ENCODE measurements at places on chromosomes 3 and 15.

DNA sequence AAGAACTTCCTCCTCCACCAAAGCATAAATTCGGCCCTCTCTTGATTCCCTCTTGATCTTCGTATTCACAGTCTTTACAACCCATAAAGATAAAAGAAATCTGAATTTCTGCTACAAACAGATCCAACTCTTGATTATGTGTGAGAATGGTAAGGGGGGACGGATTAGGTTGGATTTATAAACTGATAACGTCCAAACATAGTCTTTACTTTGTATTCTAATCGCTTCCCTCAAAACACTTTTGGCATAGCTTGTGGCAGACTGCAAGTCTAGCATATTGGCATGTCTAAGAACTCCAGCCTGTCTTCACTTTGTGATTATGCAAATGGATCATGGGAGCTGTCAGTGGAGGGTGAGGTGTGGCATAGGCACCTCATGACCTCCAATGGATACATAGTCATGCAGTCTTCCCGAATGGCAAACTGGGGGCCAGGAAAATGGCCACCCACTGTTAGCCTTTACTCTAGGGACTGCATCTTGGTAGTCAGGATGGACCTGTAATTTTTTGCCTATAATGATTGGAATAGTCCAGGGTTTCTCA, 24.3 kb upstream of the GPR171 start:
- no peak for DNase-seq

- DNase-seq = no peak
Measured at GRCh38 chr15:27885201-27885600, 213.9 kb downstream of the OCA2 start.

DNA sequence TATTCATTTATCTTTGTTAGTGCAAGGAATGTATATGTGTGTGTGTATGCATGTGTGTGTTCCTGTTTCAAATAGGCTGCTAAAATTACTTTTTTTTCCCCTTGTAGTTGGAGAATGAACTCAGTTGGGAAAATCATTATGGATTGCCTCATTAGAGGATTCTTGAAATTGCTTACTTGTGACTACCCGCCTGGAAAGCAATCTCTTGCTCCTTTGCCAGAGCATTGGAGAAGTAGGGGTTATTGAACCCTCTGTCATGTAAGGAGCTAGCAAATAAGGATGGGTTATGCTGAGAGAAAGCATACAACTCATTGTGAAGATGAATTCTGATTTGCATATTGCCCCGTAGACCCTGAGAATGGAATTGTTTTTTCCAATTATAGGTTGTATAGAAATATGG, 474.5 kb downstream of the CADM2 start:
- DNase-seq = no peak

DNA sequence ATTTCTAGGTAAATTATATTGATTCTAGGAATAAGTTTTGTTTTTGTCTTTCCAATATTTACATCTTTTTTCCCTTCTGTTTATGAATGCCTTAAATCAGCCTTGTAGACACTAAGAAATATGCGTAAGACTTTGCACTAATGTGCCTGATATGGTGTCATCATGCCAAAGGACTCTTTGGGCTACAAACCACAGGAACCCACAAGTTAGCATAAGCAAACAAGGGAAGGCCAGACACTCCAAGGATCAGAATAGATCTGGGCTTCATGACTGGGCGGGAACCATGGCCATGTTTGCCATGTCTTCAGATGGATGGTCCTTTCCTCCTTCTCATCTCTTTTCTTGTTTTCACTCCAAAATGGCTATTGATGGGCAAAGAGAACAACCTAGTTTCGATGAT, 242.2 kb upstream of the CHRNA7 start:
- DNase-seq = no peak

GRCh38 chr3:127777921-127778656, 44.2 kb downstream of the MGLL start:
- no peak for DNase-seq

- no peak for DNase-seq
Measured at GRCh38 chr3:58144478-58145325, 66.1 kb downstream of the DNASE1L3 start.

GRCh38 chr3:70999730-71000129, 583.8 kb downstream of the FOXP1 start:
- peak; percentile 15 for DNase-seq

GRCh38 chr3:169327546-169328356, 335.8 kb downstream of the MECOM start:
- DNase-seq = no peak

DNA sequence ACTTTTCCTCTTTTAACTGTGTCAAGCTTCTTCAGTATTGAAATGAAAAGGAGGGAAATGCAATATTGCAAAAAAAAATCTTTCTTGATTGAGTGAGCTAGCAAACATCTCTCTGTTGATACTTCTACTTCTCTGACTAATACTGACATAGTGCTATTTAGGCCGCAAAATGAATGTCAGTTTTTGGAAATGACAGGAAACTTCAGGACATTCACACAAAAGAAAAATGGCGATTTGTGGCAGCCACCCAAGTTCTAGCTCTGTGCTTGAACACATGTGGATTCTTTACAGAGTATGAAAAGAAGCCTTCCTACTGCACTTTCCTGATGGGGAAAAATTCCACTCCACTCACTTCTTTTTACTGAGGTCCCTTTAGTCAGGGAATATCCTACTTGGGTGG, 486.8 kb upstream of the ALCAM start:
- DNase-seq = no peak

DNA sequence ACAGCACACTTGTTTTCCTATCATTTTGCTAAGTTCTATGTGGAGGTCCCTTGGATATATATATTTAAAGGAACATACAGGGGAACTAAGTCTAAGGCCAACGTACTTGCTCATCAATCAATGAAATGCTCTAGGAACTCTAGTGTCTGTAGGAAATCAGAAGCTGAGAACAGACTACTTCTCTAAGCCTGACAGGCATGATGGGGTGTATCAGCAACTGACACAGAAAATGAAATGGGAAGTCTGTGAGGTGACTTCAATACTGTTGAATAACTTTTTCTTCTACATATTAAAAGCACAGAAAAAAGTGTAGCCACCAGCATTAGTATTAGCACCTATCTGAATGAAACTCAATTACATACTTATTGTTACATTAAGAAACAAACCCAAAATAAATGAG, 56.9 kb upstream of the CSPG5 start:
- DNase-seq = no peak

DNA sequence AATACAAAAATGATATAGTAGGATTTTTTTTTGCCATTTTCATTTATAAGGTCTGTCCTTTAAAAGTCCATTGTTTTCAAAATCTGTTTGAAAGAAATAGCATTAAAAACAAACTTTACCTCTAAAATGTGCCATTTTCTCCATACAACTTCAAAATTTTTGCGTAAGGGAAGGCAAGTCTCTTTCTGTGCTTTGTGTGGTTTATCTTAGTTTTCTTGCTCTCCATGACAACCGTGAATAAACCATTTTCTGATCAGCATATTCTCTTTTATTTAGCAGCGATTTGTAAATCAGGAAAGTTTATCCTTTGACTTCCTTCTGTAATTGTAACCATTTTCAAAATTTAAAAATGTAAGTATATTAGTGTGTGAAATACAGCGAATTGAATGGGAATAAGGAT, 147.9 kb upstream of the CGNL1 start:
- DNase-seq = no peak

DNA sequence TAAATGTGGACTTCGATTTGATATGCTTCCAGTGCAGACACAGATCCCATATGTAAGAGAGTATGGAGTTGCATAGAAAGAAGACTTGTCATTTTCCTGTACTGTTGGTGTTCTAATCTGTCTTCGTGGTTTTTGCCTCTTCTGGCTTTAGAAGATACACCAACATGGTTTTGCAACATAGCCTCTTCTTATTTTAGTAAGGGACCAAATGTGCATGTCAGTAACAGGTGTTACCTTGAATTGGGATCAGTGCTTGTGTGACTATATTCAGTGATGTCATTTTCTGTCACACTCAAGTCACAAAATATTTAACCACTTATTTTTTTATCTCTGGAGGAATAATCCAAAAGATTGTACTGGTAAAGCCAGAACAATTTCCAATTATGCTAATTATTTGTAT, 140.4 kb downstream of the SNRPN start:
- DNase-seq = no peak

DNA sequence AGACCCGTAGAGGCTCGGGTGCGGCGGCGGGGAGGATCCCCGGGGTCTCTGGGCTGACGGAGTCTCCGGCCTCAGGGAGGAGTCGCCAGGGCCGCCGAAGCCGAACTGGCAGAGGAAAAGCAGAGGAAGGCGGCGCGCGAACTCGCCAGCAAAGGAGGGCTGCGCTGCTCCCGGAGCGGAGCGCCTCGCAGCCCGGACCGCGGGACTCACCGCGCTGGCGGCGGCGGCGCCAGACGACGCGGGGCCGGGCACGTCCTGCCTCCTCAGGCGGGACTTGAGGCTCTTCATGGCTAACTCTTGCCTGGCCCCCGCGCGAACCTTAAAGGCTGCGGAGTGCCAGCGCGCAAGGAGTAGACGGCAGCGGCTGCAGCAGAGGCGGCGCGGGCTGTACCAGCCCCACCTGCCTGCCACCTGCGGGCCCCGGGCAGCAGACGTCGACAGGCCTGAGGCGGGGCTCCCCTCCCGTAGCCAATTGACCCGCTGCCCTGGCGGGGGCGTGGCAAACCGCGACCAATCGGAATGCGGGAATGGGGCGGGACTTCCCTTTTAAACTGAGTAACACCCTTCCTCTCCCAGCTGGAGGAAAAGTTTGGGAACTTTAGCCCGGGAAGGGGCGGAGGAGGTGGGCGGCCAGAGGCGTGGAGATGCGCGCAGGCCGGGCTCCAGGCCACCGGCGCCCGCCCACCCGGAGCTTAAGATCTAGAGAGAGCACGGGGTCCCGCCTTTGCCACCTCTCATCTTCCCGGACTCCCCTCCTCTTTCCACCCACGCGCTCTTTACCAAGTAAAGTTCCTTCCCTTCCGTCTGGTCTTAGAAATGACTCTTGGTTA, at the start of gene UACA:
UACA (minus strand) TSS at position 439 of the 830 bp plus-strand sequence; CDS start at position 288, 151 bp downstream.
- DNase-seq = peak; percentile 99

DNA sequence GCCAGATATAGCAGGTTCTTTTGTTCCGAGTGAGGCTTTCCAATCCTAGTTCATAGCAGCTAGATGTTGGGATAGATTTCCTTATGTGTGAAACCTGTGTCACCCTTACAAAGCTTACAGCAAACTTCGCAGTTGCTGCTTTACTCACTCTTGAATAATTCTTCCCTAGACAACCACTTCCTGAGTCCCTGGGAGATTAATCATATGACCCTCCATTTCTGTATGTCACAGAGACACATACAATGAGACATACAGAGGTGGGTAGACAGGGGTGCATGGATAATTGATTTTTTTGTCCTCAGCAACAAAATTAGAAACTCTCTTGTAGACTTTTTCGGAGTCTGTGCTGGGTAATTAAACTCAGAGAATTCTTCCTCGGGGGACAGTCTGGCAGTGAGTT, 163.2 kb downstream of the NSUN3 start:
- DNase-seq = no peak

GRCh38 chr3:30496066-30496966, 110.1 kb upstream of the TGFBR2 start:
- DNase-seq = peak; percentile 56

GRCh38 chr3:17765819-17766472, 23.5 kb upstream of the TBC1D5 start:
- DNase-seq = no peak

GRCh38 chr3:120033596-120033995, 60.7 kb downstream of the GSK3B start:
- no peak for DNase-seq

GRCh38 chr3:160224256-160224655, 966 bp upstream of the C3orf80 start:
- no peak for DNase-seq

DNA sequence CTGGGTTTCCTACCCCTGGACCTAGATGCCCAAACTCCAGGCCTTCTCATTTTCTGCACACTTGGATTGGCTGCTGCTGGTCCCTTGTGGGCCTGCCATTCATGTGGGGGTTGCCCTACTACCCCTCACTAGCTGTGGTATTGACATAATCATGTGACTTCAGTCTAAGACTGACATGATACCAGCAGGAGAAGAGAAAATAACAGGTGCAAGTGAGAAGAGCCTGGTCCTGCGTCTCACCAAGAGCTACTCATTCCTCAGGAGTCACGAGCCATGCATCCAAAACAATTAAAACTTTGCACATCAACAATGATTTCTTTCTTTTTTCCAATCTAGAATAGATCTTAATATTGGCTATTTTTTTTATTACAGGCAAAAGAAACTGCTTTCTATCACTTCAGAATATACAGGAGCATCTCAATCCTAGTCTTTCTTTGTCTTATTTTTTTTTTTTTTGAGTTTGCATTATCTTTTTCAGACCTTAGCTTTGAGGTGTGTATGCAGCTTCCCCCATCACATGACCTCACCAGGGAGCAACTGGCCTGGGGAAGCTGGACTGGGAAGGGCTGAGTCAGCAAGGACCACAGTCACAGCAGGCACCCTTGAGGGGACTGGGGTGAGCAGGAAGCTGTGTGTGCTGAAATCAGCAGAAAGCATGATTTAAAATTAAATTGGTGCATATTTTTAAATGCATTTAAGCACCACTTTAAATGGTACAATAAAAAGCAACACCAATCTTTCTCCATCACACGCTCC, 27.6 kb downstream of the SLC9A9 start:
- DNase-seq = no peak

DNA sequence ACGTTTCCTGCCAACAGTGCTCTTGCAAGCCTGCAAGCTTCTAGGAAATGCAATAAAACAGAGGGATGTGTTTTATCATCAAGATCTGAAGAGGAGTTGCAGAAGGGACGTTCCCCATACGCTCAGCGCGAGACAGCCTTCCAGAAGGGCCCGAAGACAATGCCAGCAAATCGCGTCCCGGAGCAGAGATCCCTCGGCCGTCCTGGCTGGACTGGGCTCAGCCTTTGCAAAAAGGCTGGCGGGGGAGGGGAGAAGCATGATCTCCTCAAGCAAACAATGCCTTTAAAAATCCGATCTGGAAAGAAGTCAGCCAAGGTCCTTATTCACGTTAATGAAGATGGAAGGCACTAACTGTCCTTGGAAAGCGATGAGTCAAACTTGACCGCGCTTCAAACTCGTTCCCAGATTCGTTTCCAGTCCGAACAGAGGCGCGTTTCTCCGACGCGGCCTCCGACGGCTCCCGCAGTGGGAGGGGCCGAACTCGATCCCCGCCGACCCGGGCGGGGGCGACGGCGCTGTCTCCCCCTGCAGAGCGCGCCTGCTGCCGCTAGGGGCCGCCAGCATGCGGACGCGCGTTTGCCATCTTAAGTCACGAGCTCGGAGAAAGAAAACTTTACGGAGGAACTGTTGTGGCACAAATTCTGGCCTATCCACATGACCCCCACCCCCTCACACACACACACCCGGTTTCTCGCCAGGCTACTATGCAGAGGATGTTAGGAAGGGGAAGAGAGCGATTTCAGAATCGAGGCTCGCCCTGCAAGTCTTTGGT, 5.5 kb downstream of the BCL6 start:
- no peak for DNase-seq

GRCh38 chr3:39147711-39148434, 5.5 kb downstream of the CSRNP1 start:
- DNase-seq = no peak
